CD4-positive, alpha-beta T cell treated with Interleukin-12 subunit alpha and Interleukin-12 subunit beta, for 1 hour (primary cell): ENCODE measurements at places on chromosomes 11 and 22.

DNA sequence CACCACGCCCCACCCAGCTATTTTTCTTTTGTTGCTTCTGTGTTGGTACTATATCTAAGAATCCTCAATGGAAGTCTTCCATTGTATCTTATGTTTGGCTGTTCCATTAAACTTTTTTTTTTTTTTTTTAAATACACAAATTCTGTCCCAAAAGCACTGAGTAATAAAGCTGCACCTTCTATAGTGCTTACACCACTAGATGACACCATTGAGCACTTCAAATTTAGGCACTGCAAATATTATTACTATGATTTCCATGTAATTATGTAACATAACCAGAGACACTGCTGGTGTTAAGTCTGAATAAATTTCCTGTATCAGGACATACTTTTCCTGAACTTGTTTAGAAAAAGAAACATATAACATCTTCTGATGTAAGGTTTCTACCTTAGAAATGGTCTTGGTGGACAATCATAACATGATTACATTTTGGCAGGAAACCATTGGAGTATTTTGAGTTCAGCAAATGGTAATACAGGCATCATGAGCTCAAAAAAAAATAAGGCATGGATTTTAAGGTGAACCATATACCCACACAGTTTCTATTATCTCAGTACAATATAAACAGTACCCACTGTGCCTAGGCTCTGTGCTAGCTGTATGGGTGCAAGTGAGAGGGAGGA lies 110.5 kb downstream of the ATG16L2 start:
- DNase-seq = peak; percentile 50

DNA sequence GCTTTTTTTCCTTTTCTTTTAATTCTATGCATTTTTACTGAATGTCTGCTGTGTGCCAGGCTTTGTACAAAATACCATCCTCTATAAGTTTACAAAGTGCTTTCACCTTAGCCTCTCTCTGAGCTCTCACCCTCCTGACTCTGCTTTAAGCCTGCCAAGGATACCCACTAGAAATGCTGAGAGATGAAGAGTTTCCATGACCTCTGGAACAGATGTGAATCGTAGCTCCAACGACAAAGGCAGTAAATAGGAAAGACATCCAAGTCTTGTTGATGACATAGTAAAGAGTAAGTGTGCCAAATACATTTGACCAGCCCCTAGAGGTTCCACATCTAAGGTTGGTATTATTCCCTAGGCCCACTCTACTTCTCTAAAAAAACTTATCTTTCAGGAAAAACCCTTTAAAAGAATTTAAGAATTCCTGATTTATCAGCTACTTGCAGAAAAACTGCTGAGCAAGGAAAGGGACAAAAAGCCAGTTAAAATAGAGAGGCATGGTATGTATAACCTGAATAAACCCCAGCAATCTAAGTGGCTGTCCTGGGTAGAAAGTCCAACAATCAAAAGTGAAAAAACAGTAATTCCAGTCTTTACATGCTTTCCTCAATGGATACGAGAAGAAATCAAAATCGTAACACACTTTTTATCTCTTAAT lies 45.4 kb downstream of the GAB2 start:
- DNase-seq = no peak

DNA sequence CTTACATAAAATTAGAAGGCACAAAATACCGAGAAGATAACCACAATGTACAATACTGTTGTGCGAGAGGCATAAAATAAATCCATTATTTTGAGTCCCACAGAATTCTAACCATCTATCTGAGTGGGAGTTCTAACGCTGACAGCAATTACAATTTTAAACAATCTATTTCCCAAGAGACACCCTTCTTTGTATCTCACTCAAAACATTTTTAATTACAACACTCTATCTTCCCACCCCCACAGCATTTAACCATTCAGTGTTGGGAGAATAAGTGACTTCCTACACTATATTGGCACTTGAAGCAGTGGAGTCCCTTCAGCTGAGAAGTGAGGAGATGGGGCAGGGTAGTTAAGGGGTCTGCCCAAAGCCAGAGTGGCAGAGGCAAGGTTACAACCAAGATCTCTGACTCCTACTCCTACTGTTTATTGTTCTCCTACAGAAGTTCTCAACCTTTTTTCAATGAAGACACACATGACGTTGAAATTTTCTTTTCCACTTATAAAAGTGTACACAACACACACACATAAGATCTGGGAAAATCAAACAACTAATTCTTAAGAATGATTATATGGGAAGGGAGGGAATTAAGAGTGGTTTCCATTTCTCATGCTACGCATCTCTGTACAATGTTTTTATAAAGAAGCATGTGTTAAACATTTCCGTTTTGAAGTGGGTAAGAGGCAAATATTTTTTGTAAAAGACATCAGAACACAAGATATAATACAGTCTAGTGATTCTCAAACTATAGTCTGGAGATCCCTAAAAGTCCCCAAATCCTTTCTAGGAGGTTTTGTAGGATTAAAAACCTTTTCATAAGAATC lies 10.9 kb downstream of the SLC25A17 start:
- DNase-seq = no peak

- DNase-seq = no peak
Measured at GRCh38 chr11:65590240-65590738, 5.3 kb downstream of the KCNK7 start.
